ENCODE measurements at places on chromosomes 11 and 22. TPM values are rescaled to one million over a fixed set of nuclear protein-coding genes. Genes with fewer than 3 reads are reported as not detected.

SCGB1D2 gene
- total RNA-seq, result not detected

GRCh38 chr11:116782728-116783127, 5.1 kb downstream of the ZPR1 start:
- H3K4me3 ChIP-seq, result peak overlapping the region; percentile 33
- H3K4me1 ChIP-seq, result peaks cover 89% of the 10 kb centered on the region
- H3K27ac ChIP-seq, result peak overlapping the region; percentile 88
- no peaks in the 10 kb centered on the region for H3K27me3 ChIP-seq
- DNase-seq, result peak; percentile 56
- H3K36me3 ChIP-seq, result peaks cover 83% of the 10 kb centered on the region

DNA sequence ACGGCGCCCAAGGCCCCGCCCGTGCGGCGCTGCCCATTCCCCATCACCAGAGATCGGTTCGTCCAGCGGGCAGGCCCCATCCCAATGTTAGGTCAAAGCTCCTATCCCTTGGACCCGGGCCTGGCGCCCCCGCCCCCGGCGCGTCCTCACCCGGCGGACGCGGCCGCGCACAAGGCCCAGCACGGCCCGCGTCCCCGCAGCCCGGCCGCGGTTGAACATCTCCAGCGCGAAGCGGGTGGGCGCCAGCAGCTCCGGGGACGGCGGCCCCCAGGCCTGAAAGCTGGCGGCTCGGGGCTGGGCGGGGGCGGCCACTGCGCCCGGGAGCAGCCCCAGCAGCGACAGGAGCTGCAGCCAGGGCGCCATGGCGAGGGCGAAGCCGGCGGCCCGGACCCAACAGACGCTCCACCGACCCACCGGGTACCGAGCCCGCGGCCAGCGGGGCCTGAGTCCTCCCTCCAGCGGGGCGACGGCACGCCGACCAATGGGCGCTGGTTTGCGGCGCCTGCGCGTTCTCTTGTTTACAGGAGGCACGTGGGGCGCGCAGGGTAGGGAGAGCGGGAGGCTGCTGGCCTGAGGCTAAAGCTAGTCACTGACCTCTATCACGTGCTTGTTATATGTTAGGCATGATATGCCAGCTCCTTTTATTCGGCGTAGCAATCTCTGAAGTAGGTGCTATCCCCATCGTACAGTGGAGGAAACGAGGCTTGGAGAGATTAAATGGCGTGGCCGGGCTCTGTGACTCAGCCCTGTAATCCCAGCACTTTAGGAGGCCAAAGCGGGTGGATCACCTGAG, at the start of gene CTSF:
Gene CTSF, minus strand, starts transcription at position 483 of the 793 bp plus-strand sequence. Its CDS starts 120 bp downstream, at position 363.
- H3K4me3 ChIP-seq, result peak within 1 kb of the TSS; percentile 64
- H3K27ac ChIP-seq, result no peak within 1 kb of the TSS
- no peaks in the 10 kb centered on the region for H3K27me3 ChIP-seq
- H3K4me1 ChIP-seq, result peaks cover 6% of the 10 kb centered on the region

CASP12 gene
- not detected for total RNA-seq

GRCh38 chr11:83545494-83546260, 259.5 kb upstream of the CCDC90B start:
- no peak for DNase-seq
- no peak overlapping the region for H3K27ac ChIP-seq
- H3K4me1 ChIP-seq, result no peaks in the 10 kb centered on the region
- no peak overlapping the region for H3K4me3 ChIP-seq

GRCh38 chr22:22721681-22722354, 77.4 kb downstream of the GGTLC2 start:
- H3K36me3 ChIP-seq, result no peaks in the 10 kb centered on the region
- DNase-seq, result peak; percentile 81
- peak overlapping the region; percentile 9 for H3K27ac ChIP-seq

DNA sequence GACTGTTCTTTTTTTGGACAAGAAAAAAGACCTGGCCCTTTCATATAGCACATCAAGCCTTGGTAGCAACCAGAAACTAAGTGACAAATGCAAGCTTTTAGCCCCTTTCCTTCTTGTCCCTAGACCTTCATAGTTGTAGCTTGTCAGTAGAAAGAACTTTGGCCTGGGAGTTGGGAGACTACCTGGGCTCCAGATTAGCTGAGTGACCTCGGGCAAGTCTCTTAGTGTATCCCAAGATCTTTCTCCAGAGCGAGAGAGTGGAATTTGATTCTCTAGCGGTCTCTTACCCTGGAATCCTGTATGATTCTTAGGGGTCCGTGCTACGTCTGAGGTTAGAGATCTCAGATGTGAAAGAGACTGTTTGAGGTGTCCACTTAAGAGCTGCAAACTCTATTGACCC, 59.0 kb downstream of the ZNRF3 start:
- H3K4me1 ChIP-seq, result no peaks in the 10 kb centered on the region
- peaks cover 36% of the 10 kb centered on the region for H3K27me3 ChIP-seq
- no peak overlapping the region for H3K27ac ChIP-seq
- peaks cover 14% of the 10 kb centered on the region for H3K36me3 ChIP-seq

DNA sequence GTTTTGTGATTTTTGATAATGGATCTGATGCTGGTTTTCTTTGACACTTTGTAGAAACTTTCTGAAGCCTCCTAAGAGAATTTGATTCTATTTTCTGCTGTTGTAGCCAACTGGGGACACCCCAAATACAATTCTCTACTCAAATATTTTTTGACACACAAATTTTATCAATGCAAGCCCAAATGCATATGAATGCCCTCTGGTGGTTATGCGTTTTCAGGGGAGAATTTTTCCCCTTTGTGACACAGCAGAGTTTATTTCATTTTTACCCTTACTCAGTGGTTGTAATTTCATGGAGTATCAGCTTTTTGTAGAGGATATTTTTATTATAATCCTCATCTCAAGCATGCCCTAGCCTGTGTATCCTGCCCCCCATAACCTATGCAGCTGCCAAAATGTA, 44.7 kb upstream of the MTMR2 start:
- H3K27ac ChIP-seq, result no peak overlapping the region
- H3K4me1 ChIP-seq, result no peaks in the 10 kb centered on the region
- no peak for DNase-seq
- H3K4me3 ChIP-seq, result no peak overlapping the region
- H3K36me3 ChIP-seq, result no peaks in the 10 kb centered on the region
- no peaks in the 10 kb centered on the region for H3K27me3 ChIP-seq

DNA sequence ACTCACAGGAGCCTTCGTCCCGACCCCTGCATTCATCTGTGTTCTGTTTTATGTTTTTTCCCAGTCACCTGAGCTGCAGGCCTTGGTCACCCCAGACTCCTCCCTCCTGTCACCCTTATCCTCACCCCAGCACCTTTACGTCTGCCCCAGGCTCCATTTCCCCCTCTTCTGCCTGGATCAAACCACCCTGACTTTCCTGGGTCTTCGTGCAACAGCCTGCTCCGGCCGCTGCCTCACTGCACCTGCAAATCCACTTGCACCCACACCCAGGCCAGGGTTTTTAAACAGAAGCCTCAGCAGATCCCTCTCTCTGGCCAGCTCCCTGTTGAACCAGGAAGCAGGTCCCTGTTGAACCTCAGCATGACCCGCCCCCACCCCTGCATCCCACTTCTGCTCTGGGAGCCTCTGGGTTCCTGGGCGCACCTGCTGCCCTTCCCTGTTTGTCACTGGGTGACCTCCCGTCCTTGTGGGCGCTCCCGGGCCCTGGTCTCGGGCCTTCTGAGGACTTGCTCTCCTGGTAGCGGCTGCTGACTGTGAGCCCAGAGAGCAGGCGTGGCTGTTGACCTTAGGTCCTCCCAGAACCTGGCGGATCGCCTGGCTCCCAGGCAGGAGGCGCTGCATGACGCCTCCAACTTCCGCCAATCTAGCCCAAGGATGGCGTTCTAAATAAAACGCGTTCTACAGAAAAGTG, 12.8 kb downstream of the MAPK8IP2 start:
- no peak overlapping the region for H3K27ac ChIP-seq
- peaks cover 5% of the 10 kb centered on the region for H3K4me1 ChIP-seq
- H3K27me3 ChIP-seq, result peaks cover 16% of the 10 kb centered on the region
- DNase-seq, result no peak

THY1 gene
- total RNA-seq, result 5.4 TPM

DEAF1 gene
- 41.5 TPM for total RNA-seq

GRCh38 chr11:2268729-2269600, 1.4 kb downstream of the ASCL2 start:
- peaks cover 33% of the 10 kb centered on the region for H3K27me3 ChIP-seq
- peak overlapping the region; percentile 18 for H3K27ac ChIP-seq
- H3K4me3 ChIP-seq, result peak overlapping the region; percentile 52

C11orf91 gene
- total RNA-seq, result not detected

GRCh38 chr11:12864316-12865156, 144.6 kb upstream of the RASSF10 start:
- no peak overlapping the region for H3K27ac ChIP-seq
- H3K36me3 ChIP-seq, result no peaks in the 10 kb centered on the region
- peaks cover 45% of the 10 kb centered on the region for H3K27me3 ChIP-seq
- peaks cover 7% of the 10 kb centered on the region for H3K4me1 ChIP-seq

DNA sequence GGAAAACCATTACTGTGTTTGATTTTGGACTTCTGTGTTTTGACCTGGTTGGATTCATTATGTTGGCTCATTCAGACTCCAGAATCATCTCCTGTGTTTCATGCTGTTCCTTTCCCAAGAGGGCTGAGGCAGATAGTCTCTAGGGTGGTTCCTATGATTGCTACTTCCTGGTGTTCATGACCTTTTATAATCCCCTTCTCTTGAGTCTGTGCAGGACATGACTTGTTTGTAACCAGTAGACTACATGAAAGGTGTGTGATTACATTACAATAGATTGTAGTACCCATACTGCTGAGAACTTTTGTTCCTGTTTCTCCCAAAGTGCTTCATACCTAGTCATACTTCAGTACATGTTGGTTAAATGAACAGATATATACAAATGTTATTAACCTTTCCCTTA, 700.6 kb downstream of the METTL15 start:
- H3K4me1 ChIP-seq, result no peaks in the 10 kb centered on the region
- H3K27me3 ChIP-seq, result no peaks in the 10 kb centered on the region
- H3K4me3 ChIP-seq, result no peak overlapping the region
- H3K36me3 ChIP-seq, result no peaks in the 10 kb centered on the region

DNA sequence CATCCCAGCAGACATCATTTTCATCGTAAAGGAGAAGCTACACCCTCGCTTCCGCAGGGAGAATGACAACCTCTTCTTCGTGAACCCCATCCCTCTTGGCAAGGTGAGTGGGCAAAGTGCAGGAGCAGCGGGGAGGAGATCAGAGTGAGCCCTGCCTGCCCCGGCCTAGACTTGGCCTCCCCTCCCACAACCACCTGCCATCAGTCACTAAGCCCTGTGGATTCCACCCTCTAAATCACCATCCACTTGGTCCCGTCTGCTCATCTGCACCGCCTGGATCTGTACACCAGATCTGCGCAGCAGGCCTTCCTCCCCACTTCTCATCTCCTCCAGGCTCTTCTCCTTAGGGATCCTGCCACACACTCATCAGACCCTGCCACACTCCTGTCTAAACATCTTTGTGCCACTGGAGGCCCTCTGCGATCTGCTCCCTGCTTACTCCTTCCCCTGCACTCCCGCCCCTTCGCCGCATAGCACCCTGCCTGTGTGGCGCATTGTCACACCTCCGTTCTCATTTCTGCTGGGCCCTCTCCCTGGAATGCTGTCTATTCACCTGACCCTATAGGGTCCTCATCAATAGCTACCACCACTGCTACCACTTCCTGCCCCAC, 14.2 kb downstream of the UCP2 start:
- DNase-seq, result no peak
- H3K36me3 ChIP-seq, result peaks cover 4% of the 10 kb centered on the region
- H3K4me3 ChIP-seq, result no peak overlapping the region
- H3K27me3 ChIP-seq, result no peaks in the 10 kb centered on the region
- peak overlapping the region; percentile 78 for H3K27ac ChIP-seq

GRCh38 chr11:119730789-119731386, 1.9 kb upstream of the NECTIN1 start:
- H3K4me1 ChIP-seq, result peaks cover 16% of the 10 kb centered on the region
- no peak for DNase-seq
- H3K27me3 ChIP-seq, result peaks cover 17% of the 10 kb centered on the region
- H3K4me3 ChIP-seq, result no peak overlapping the region
- no peak overlapping the region for H3K27ac ChIP-seq
- no peaks in the 10 kb centered on the region for H3K36me3 ChIP-seq

GRCh38 chr11:65560555-65561418, 2.6 kb upstream of the LTBP3 start:
- peak overlapping the region; percentile 50 for H3K27ac ChIP-seq
- H3K4me1 ChIP-seq, result peaks cover 53% of the 10 kb centered on the region
- no peaks in the 10 kb centered on the region for H3K27me3 ChIP-seq
- no peak for DNase-seq
- H3K36me3 ChIP-seq, result no peaks in the 10 kb centered on the region
- H3K4me3 ChIP-seq, result peak overlapping the region; percentile 10

TNNI2 gene
- not detected for total RNA-seq

CTSF gene
- 1.4 TPM for total RNA-seq

KIAA1671 gene
- 6.8 TPM for total RNA-seq

PC gene
- 15.3 TPM for total RNA-seq

- no peak overlapping the region for H3K4me3 ChIP-seq
- H3K4me1 ChIP-seq, result peaks cover 16% of the 10 kb centered on the region
- no peaks in the 10 kb centered on the region for H3K36me3 ChIP-seq
- DNase-seq, result no peak
- no peaks in the 10 kb centered on the region for H3K27me3 ChIP-seq
Measured at GRCh38 chr11:75380716-75381420, 18.4 kb upstream of the RPS3 start.

RBMXL2 gene
- total RNA-seq, result not detected

MS4A4A gene
- total RNA-seq, result not detected

SLC1A2 gene
- total RNA-seq, result not detected

LAMTOR1 gene
- total RNA-seq, result 56.2 TPM

- peaks cover 9% of the 10 kb centered on the region for H3K27me3 ChIP-seq
- H3K4me1 ChIP-seq, result no peaks in the 10 kb centered on the region
- H3K36me3 ChIP-seq, result no peaks in the 10 kb centered on the region
- no peak overlapping the region for H3K4me3 ChIP-seq
- no peak for DNase-seq
Measured at GRCh38 chr11:70628855-70629844, 230.8 kb downstream of the CTTN start.

FAT3 gene
- not detected for total RNA-seq

DNA sequence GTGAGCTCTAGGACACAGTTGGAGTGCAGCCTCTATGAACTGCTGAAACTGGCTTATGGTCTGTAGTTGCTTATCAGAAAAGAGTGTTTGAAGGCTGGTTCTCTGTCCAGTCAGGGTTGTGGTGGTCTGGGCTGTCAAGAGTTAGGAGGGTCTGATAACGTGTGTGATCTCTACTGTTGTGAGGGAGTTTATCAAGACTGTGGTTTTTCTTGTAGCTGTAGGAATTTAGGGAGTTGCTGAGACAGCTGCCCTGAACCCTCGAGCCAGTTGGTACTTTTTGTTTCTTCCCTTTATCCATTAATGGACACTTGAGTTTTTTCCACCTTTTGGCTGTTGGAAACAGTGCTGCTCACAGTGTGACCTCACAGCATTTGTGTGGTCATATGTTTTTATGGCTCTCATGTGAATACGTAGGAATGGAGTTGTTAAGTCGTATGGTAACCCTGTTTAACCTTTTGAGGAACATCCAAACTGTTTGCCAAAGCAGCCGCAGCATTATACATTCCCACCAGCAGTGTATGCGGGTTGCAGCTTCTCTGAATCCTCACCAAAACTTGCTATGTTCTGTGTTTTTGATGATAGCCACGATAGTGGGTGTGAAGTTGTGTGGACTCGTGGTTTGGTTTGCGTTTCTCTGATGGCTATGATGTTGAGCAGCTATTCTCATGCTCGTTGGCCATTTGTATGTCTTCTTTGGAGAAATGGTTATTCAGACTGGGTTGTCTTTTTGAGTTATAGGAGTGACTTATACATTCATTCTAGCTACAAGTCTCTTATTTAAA, 20.9 kb upstream of the DGCR8 start:
- H3K4me1 ChIP-seq, result no peaks in the 10 kb centered on the region
- no peak for DNase-seq
- no peaks in the 10 kb centered on the region for H3K27me3 ChIP-seq
- H3K36me3 ChIP-seq, result peaks cover 11% of the 10 kb centered on the region
- no peak overlapping the region for H3K27ac ChIP-seq
